Thoracic aorta (tissue), 2 donors: ENCODE measurements at places on chromosomes 2 and 18. TPM values are rescaled to one million over a fixed set of nuclear protein-coding genes. Genes with fewer than 3 reads are reported as not detected.
A peak's percentile ranks its signal among the peaks of the same experiment; 100 is the strongest.

DNA sequence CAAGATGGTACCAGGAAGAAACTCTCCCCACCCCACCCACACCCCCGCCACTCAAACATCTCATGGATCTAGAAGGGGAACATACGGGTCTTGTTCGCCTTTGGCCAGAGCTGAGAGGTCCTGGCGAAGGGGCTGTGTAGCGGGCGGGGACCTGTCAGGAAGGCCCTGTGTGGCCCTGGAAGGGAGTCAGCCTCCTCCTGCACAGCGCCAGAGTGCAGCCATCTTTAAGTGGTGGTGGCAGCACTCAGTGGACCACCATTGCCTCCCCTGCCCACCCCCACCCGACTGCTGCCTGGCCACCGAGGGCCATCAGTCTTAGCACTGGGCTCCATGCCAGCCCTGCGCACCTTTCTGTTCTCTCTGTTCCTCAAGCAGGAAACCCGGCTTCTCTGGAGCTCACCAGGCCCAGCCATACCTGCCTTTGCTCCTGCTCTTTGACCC is 11.6 kb upstream of the FAHD2A start:
- H3K4me3 ChIP-seq: no peak overlapping the region
- DNase-seq: no peak
- no peaks in the 10 kb centered on the region for H3K36me3 ChIP-seq
- no peaks in the 10 kb centered on the region for H3K27me3 ChIP-seq
- H3K4me1 ChIP-seq: peaks cover 7% of the 10 kb centered on the region

DNA sequence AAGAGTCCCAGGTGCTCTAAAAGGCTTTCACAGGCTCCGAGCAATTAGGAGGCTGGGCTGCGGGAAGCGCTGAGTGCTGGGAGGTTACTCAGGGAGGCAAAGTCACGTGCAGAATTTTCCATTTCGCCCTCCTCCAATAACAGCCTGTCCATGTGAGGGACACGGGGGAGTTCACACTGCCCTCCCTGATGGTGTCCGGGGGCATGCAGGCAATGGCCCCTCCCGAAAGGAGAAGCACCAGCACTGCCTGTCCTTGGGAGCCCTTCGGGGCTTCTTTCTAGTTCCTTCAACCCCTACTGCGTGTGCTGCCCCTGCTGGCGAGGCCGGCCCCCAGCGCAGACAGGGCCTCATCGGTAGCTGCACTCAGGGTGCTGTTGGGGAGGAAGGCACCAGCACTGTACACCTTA is 63.1 kb upstream of the HPCAL1 start:
- no peak overlapping the region for H3K4me3 ChIP-seq
- no peaks in the 10 kb centered on the region for H3K27me3 ChIP-seq
- DNase-seq: no peak
- H3K36me3 ChIP-seq: no peaks in the 10 kb centered on the region
- H3K4me1 ChIP-seq: no peaks in the 10 kb centered on the region

- no peak overlapping the region for H3K27ac ChIP-seq
- DNase-seq: peak; percentile 36
- no peaks in the 10 kb centered on the region for H3K27me3 ChIP-seq
These were observed 199.1 kb downstream of the GLI2 start for GRCh38 chr2:120934574-120935338.

DNA sequence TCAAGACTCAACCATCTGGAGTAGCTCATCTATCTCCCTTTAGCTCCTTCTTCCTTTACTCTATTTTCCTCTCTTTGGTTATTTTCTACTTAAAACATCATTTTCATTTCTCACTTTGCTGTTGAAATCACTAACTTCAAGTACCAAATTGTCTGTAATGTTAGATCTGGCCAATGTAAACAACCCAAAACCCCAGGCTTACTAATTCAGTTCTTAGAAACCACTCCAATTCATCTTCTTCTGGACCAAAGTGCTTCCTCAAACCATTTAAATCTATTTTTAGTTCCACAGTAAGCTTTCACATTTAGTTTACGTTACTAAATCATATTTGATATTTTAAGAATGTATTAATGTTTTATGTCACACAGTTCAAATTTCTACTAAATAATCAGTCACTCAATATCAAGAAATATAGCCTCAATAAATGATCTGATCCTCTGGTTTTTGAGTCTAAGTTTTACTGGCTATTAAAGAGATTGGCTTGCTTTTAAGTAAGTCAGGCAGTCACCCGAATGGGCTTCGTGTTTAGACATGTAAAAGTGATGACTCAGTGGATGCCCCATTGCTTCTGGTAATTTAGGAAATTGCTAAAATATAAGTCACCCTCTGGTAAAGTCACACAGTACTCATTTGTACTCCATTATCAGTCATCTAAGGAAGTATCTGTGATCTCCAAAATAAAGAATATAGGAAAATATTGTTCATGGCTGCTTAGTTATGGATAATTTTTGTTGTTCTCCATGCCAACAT is 527.2 kb upstream of the SOX11 start:
- DNase-seq: no peak
- H3K27me3 ChIP-seq: no peaks in the 10 kb centered on the region
- no peak overlapping the region for H3K27ac ChIP-seq
- no peak overlapping the region for H3K4me3 ChIP-seq

GRCh38 chr2:235546151-235546435 is 52.2 kb downstream of the AGAP1 start:
- no peaks in the 10 kb centered on the region for H3K4me1 ChIP-seq
- no peak overlapping the region for H3K27ac ChIP-seq
- no peak for DNase-seq
- H3K36me3 ChIP-seq: no peaks in the 10 kb centered on the region

DNA sequence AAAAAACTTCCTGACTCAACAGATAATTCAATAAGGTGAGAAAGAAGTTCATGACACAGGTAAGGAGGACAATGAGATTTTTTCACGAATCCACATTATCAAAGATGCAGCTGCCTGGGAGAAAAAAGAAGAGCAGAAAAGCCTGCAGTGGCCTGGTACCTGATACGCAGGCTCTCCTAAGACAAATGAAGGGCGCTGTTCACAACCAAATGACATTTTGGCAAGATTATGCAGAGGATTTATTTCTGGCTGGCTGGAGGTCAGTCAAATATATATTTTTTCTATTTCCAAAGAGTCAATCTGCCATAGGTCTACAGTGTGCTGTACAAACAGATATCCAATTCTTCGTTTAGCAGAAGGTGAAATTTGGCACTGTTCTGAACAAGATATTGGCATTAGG is 257.3 kb downstream of the STK39 start:
- no peak overlapping the region for H3K27ac ChIP-seq
- H3K4me3 ChIP-seq: no peak overlapping the region
- H3K4me1 ChIP-seq: peaks cover 27% of the 10 kb centered on the region
- H3K36me3 ChIP-seq: no peaks in the 10 kb centered on the region

The PARD3B gene
- 34.5 TPM for total RNA-seq

DNA sequence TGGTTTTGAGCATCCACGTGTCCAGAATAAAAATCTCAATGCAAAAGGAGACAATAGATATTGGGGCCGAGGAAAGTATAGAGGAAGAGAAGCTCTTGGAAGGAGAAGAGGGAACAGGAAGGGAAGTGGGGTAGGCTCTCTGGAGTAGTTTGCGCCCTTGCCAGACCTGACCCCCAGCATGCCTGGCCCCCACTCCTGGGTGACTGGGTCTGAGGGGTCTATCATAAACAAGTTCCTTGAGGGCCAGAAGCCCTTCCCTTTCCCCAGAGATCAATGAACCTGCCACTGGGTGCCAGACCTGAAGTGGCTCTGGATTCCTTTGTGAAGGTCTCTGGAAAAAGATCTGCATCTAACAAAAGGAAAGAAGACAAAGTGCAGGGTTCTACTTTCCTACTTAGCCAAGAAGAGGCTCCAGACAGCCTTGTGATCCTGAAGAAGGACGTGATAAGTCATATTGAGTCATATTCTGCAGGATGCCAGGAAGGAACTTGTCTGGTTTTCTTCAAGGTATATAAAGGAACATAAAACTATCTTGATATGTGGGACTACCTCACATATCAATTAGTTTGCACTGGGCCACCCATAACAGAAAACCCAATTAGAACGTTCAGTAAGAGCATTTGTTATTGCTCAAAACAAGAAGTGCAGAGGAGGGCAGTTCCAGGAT is 18.7 kb upstream of the ATOH8 start:
- no peak for DNase-seq
- H3K27me3 ChIP-seq: no peaks in the 10 kb centered on the region
- H3K27ac ChIP-seq: no peak overlapping the region
- H3K36me3 ChIP-seq: no peaks in the 10 kb centered on the region

The ABCB11 gene
- total RNA-seq: not detected

DNA sequence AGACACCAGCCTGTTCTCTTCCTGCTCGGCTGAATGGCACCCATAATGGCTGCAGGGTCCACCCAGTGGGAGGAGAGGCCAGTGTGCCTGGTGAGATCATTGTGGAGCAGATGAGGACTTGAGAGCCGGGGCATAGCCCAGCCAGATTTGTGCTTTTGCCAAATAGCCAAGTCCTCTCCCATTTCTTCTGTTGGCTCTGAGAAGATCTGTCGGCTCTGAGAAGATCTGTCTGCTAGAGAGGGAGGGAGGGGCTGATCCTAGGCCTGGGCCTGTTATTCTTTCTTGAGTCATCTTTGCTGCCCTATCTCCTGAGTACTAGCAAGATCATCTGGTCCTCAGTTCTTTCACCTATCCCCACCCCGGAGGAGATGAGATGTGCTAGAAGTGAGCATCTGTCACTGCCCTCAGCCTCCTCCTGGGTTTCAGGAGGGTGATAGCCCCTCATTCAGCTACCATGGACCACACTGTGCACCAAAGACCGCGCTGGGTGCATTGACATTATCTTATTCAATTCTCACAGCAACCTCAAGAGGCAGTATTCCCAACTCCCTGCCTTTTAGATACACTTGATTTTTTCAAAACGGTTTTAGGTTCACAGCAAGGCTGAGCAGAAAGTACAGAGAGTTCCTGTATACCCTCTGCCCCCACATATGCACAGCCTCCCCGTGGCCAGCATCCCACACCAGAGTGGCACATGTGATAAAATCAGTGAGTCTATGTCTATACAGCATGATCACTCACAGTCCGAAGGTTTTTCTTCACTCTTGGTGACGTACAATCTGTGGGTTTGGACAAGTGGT is 98.6 kb downstream of the CAPN13 start:
- no peak for DNase-seq
- H3K4me1 ChIP-seq: no peaks in the 10 kb centered on the region
- no peaks in the 10 kb centered on the region for H3K27me3 ChIP-seq
- H3K36me3 ChIP-seq: no peaks in the 10 kb centered on the region
- no peak overlapping the region for H3K27ac ChIP-seq

The HOXD8 gene
- 11.2 TPM for total RNA-seq

DNA sequence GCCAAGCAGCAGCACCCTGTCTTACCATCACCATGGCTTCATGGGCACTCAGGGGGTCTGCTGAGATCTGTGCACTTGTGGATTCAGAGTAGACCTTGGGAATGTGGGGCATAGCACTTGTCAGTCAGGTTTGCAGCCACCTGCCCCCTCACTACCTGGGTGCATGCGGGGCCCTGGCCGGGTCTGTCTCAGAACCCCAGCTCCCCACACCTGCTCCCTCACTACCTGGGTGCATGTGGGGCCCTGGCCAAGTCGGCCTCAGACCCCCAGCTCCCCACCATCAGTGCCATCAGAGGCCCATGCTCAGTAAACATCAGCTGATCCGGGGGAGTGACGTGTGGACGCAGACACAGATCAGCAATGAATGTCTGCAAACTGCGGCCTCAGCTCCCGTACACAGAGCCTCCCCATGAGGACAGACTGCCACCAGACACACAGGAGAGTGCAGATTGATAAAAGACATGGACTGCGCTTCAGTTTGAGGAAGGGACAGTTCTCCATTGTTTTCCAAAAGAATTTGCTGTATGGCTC is 205.1 kb downstream of the GLI2 start:
- no peaks in the 10 kb centered on the region for H3K36me3 ChIP-seq
- H3K27me3 ChIP-seq: no peaks in the 10 kb centered on the region
- no peak overlapping the region for H3K4me3 ChIP-seq
- H3K4me1 ChIP-seq: peaks cover 75% of the 10 kb centered on the region
- no peak for DNase-seq
- H3K27ac ChIP-seq: no peak overlapping the region

DNA sequence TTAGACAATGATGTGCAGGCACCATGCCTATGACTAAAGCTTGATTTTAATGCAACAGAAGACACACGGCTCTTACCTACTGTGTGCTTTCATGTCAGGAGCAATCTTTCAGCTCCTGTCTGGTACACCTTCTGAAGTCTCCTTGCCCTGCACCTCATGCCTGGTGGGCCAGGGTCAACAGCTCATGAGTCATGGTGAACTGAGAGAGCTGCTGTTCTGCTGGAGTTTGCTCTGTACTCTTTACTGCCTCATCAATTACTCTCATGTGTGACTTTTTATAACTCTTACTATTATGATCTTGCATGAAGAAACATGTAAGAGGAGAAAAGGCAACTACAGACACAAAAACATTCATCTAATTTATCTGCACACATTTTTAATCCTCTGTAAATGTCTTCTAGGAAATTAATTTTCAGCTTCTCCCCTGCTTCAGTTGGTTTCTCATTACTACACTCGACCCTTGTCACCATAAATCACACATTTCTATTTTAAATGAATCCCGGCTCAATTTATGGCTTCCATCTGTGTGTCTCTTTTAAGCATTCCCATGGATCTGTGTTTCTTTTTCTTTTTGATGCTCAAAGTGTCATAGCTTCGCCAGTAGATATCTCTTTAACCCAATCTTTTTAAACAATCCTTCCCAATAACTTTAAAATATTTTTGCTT is 9.7 kb downstream of the SERPINB7 start:
- H3K4me1 ChIP-seq: no peaks in the 10 kb centered on the region
- DNase-seq: no peak
- no peak overlapping the region for H3K27ac ChIP-seq
- no peaks in the 10 kb centered on the region for H3K36me3 ChIP-seq

The SCYGR7 gene
- not detected for total RNA-seq

- no peak overlapping the region for H3K4me3 ChIP-seq
- H3K27me3 ChIP-seq: no peaks in the 10 kb centered on the region
- peaks cover 15% of the 10 kb centered on the region for H3K4me1 ChIP-seq
- H3K36me3 ChIP-seq: no peaks in the 10 kb centered on the region
- DNase-seq: no peak
- H3K27ac ChIP-seq: no peak overlapping the region
These were observed 432.1 kb downstream of the LPIN1 start for GRCh38 chr2:12178289-12179080.
